ENCODE measurements at places on chromosomes 1 and 21.

DNA sequence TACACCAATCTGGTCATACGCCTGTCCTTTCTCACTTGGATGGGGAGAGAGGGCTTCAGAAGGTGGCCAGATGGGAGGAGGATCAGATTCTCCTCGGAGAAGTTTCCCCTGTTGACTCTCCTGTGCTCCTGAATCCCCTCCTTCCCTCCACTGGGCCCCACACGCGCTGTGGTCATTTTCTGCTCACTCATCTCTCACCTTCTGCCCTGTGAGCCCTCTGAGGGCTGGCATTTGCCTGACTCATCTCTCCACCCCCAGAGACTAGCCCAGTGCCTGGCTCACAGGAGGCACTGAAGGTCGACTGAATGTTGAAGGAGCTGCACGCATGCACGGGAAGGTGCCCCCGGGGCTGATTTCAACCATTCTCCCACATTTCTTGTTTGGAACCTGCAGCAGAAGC lies 14.2 kb downstream of the ABCA4 start:
- DNase-seq: no peak

GRCh38 chr1:190551638-190552037 lies 74.0 kb upstream of the BRINP3 start:
- no peak for DNase-seq

DNA sequence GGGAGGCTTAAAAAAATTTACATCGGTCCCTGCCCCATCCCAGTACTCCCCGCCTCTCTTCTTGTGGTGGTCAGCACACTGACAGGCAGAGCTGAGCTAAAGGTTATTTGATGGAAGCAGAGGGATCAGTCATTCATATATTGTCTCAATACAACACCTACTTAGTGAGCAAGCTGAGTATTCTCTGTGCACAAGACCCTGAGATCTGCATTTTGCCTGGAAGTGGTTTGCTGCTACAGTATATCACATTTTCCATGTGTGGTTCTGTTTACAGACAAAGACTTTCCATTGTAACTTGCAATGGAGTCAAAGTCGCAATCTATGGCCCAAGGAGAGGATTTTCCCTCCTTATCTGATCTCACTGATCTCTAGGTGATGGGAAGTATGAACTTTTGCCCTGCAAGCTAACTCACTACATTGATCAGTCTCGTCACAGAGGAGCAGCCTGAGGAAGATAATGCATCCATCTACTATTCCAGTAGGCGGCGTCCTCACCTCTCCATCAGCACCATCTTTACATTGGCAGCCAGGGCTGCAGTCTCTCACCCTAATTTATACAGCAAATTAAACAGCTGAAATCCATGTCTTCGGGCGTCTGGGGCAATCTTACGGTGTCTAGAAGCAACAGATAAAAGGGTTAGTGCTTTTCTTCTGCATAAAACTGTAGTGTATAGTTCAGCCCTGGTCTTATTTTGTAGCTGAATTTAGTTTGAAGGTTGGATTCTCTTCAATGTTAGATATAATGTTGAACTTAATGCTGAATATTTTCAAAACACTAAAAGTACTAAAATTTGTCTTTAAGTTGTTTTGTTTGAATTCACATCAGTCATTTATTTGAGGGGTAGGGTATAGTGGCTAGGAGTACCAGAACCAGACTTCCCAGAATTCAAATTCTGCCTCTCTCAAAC lies 3.2 kb upstream of the TRAF5 start:
- DNase-seq: peak; percentile 76

GRCh38 chr1:161631076-161631475 lies at the start of gene FCGR3B:
TSS of gene FCGR3B (minus strand) at chr1:161631176. CDS start at chr1:161631094, 82 bp downstream.
- no peak for DNase-seq

DNA sequence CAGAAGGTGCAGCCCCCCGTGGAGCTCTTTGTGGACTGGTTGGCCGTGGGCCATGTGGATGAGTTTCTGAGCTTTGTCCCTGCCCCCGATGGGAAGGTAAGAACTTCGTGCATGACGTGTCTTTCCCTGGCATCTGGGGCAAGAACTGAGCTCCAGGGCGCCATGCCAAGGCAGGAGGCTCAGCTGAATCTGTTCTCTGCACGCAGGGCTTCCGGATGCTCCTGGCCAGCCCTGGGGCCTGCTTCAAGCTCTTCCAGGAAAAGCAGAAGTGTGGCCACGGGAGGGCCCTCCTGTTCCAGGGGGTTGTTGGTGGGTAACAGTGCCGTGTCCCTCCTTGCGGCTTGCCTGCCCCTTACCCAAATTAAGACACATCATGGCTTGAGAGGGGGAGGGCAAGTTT lies 27.7 kb downstream of the PADI3 start:
- peak; percentile 38 for DNase-seq

DNA sequence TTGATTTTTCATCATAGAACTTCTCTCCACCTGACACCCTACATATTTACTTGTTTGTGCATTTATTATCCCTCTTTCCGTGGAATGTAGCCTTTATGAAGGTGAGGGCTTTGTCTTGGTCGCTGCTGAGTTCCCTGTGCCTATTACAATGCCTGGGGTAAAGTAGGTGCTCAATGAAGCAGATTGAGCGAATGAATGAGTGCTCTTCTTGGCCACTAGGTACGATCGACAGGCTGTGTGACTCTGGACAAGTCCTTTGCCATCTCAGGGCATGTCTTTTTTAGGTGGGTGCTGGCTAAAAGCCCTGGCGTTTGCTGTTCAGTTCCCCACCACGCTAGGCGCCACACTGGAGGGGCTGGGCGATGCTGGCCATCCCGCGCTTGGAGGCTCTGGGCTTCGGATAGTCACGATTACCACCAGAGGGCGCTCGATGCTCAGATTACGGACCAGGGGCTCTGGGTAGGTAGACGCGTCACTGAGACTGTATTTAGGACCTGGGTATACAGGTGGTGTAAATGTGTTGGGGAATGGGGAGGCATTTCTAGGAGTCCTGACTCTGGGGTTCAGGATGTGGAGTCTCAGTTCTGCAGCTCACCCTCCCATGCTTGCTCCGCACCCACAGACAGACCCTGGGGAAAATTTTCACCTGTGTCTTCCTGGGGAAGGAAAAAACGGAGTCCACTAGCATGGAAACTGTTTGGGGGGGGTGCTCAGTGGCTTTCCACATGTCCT lies 71.0 kb upstream of the CSF3R start:
- DNase-seq: peak; percentile 53

DNA sequence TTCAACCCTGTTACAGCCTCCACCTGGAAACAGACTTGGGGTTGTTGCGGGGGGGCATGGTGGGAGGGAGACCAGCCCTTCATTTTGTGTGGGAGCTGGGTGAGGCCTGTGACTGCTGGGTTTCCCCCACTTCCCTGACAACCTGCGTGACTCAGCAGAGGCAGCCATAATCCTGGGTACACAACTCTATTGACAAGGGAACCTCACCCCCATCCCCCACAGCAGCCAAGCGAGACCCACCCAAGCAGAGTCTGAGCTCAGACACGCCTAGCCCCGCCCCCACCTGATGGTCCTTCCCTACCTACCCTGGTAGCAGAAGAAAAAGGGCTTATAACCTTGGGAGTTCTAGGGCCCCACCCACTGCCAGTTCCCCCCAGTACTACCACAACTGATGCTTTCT lies 8.0 kb upstream of the CCDC190 start:
- no peak for DNase-seq

Data from CD4-positive, alpha-beta T cell treated with Interleukin-4 for 1 hour (primary cell).